ENCODE measurements at places on chromosomes 1 and 21.

- DNase-seq = no peak
Observed at GRCh38 chr1:97943354-97943753, 22.5 kb upstream of the DPYD start.

GRCh38 chr1:225824533-225824941 is 14.6 kb downstream of the EPHX1 start:
- DNase-seq = no peak

GRCh38 chr1:10189659-10190058 is 20.7 kb upstream of the KIF1B start:
- DNase-seq = no peak

GRCh38 chr1:116376729-116377086 is 3.7 kb downstream of the ATP1A1 start:
- no peak for DNase-seq

GRCh38 chr1:4696161-4696745 is 41.8 kb downstream of the AJAP1 start:
- DNase-seq = no peak

GRCh38 chr1:11790101-11790879 is 15.5 kb downstream of the MTHFR start:
- DNase-seq = no peak

GRCh38 chr1:88186911-88187310 is 497.2 kb upstream of the PKN2 start:
- no peak for DNase-seq

- DNase-seq = no peak
Observed at GRCh38 chr1:12010746-12011570, 8.3 kb upstream of the MIIP start.

DNA sequence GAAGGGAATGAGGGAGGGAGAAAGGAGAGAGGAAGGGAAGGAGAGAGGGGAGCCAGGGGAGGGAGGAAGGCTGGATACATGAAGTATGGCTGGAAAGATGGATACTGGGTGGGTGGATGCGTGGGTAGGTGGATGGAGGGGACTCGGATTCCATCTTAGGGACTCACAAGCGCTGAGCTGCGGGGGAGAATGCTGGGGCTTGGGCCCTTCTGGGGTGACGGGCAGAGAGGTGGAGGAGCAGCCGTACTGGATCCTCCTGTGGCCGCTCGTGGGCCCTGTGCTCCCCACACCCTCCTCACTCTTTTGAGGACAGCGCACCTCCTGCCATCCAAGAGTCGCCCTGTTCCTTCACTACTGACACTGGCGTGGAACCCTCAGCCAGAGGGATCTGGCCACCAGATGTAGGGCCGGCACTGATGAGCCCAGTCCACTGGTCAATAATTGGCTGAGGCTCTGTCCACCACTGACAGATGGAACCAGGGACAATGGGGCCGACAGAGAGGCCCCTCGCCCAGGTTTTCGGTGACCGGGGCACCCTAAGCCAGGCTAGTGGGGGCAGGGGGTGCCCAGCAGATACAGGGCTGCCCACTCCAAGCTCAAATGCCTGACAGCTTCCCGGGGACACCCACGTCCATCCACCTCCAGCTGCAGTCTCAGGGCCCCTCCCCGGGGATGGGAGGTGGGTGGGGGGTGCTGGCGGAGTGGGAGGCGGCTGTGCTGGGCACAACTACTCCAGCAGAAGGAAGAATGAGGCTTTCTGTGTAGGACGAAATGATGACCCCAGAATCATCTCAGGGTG is 4.4 kb upstream of the ACTRT2 start:
- no peak for DNase-seq

GRCh38 chr1:218376722-218377121 is 31.6 kb downstream of the TGFB2 start:
- DNase-seq = peak; percentile 75
